ENCODE measurements at places on chromosomes 16 and 17.
A peak's percentile ranks its signal among the peaks of the same experiment; 100 is the strongest.

DNA sequence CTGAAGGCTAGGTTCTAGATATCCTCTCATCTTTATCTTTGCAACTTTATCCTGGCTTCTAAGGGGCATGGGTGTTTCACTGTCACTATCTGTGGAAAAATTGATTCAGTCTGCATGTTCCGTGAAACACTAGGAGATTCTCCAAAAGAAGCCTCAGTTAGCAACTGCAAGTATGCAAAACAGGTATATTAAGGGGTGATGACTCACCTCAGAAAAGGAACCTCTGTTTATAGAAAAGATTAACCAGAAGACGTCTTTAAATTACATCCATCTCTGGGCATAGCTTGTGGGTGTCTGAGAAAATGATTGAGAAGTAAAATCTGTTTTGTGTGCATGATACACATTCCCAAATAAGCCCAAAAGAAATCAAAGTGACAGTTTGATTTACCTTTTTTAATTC lies 353.8 kb upstream of the HSBP1 start:
- DNase-seq, result no peak

DNA sequence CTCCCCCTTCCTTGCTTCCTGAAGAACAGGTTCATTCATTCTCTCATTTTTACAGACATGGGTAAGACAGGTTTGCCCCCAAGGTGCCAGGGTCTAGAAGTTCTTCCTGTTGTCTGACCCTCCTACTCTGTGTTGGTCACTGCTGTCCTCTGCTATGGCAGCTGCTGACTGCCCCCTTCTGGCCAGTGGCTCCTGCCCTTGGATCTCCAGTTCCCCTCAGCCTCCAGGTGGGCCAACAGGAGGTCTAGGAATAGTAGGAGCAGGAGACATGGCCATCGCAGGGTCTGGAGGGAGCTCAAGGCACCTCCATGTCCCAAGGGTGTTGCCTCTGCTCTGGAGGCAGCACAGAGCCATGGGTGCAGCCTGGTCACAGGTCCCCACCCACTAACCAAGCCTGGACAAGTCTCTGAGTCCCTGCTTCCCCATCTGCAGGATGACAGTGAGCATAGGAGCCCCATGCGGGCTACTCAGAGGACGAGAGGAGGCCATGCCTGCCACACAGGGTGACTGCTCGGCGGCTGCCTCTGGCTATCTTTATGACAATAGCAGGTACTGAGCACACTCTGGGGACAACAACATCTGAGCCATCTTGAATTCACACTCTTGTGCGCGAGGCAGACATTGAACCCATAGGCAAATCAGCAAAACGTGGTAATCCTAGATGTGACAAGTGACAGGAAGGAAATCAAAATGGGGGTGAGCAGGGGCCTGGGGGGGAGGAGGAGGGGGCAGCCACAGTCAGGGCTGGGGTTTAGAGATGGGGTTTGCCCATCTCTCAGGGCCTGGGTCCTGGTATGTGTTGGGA lies 27.0 kb upstream of the NXPH3 start:
- DNase-seq, result peak; percentile 22

DNA sequence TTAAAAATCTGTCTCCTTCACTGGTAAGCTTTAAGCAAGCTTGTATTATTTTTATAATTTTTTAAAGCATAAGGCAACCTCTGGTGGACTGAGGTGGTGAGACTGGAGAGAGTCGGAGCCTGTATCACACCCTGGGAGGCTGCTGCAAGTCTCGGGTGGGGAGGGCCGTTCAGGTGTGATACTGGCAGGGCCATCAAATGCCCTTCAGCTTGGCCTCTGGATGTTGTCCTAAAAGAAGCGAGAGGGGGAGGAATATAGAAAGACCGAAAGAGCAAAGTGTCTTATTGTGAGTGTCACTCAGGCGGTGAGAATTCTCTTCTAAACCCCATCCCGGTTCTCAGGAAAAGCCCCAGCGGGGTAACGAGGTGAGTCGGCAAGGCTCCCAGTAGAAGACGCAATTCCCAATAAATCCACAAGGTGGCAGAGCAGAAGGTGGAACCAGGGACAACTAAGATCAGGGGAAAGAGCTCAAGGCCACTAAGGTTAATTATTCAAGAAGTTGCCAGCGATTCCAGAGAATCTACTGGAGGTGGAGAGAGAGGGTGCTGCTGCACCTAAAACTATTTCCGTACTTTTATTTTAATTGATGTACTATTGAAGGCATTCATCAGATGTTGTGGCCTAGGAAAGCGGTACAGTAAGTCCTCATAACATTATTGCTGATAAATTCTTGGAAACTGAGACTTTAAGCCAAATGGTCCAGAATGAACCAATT lies 14.1 kb downstream of the C17orf67 start:
- peak; percentile 46 for DNase-seq

- no peak for DNase-seq
Measured at GRCh38 chr16:86242244-86243122, 267.8 kb upstream of the FOXF1 start.
